ENCODE measurements at places on chromosomes 5 and 9. TPM values are rescaled to one million over a fixed set of nuclear protein-coding genes. Genes with fewer than 3 reads are reported as not detected.

DNA sequence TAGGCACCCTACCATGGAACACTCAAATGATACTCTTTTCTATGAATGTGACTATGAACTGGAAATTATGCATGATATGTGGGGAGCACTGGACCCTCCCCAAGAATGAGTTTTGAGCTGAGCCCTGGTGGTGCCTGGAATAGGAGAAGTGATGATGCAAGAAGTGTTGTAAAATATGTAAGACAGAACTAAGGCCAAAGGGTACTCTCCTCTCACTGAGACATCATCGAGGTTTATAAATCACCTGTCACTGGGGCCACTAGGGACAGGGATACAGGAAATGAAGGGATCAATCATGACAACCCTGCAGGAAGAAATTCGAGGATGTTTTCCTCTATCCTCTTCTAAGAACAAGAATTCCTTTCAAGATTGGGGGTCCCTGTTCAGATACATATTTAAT lies 45.4 kb downstream of the PCSK1 start:
- no peak for DNase-seq

- no peak for DNase-seq
These were observed 10.8 kb downstream of the OR13J1 start for GRCh38 chr9:35859310-35859989.

DNA sequence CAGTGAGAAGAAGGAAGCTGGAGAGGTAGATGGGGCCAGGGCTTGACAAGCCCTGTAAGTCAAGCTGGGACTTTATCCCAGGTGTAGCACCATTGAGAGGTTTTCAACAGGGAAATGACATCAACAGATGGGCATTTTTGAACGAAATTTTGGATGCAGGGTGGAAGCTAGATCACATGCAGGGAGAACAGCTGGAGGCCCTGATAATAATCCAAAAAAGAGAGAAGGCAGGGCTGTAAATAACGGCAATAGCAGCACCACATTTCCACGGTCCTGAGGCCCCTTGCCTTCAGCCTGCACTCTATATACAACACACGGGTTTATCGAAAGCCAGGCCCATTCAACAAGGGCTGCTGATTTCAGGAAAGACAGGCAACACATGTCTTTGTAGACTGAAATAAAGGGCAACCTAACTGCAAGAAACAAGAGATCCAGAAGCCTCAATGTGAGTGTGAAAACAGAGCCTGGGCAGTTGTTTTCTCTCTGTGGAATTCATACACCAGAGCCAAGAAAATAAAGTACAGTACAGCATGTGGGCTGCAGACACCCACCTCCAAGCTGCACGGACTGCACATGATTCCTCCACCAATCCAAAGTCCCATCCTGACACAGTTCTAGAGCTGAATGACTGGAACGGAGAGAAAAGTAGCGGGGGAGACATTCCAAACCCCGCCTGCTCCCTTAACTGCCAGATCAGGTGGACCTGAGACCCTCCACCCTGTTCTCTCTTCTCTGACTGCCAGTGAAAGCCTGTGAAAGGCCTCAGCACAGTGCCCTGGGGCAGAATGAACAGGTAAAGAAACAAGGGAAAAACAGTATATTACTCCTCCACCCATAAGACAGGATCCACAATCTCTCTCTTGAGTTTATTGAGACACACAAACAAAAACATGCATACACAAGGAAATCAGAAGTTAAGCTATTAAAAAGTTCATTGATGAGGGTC lies 36.3 kb downstream of the KLHL3 start:
- DNase-seq, result no peak

GRCh38 chr5:77957516-77957915 lies 181.4 kb upstream of the TBCA start:
- DNase-seq, result no peak

DNA sequence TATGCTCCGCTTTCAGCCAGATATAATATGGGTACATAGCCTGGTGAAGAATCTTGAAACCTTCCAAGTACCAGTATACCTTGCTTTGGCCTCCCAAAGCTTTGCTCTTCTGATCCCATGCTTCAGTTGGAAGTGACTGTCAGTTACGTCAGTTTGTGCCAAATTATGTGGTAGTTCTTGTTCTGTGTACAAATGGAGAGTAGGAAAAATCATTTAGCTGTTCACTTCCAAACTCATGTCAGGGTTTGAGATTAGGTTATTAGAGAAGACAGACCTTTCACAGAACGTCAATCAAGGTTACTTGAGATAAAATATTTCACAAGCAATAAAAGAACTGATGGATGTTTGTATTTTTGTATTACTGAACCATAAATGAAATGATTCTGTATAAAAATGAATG lies 117.2 kb downstream of the NDUFS4 start:
- no peak for DNase-seq

- DNase-seq, result no peak
These were observed 5.9 kb upstream of the RAD23B start for GRCh38 chr9:107276966-107277710.

DNA sequence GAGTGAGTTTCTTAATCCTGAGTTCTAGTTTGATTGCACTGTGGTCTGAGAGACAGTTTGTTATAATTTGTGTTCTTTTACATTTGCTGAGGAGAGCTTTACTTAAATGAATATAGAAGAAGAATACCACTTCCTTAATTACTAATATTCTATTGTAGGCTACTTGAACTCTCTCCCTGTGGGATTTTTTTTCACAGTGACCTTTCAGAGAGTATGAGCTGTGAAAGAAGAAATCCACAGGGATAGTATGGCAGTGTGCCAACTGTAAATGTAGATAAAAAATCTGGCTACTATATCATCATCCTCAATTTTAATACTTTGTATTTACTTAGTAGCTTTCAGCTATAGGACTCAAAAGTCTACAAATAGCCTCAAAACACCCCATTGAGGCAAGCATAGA lies 67.3 kb downstream of the COMMD10 start:
- DNase-seq, result no peak

DNA sequence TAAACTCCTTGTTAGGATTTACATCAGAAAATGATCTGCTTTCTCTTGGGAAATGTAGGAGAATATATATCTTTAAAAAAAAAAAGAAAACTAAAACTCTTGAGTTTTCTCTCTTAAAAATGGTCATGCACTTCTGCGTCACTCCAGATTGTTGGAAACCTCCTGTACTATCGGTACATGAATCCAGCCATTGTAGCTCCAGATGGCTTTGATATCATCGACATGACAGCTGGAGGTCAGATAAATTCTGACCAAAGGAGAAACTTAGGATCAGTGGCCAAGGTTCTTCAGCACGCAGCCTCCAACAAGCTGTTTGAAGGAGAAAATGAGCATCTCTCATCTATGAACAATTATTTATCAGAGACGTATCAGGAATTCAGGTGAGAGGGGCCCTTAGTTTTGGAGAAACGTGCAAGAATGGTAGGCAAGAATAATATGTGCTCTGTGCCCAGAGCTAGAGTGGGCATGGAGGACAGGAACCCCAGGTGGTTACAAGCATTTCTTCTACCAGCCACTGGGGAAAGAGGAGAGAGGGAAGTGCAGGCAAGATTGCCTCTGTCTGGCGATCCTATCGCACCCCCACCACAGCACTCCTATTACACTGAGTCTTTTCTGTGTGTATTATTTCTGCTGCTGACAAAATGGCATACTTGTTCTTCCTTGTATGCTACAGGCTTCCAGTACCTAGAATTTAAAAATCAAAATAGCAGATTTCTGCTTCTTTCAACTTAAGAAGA lies 41.4 kb upstream of the F2R start:
- DNase-seq, result no peak

- no peak for DNase-seq
These were observed 110.9 kb upstream of the GPR151 start for GRCh38 chr5:146626936-146627335.

DNA sequence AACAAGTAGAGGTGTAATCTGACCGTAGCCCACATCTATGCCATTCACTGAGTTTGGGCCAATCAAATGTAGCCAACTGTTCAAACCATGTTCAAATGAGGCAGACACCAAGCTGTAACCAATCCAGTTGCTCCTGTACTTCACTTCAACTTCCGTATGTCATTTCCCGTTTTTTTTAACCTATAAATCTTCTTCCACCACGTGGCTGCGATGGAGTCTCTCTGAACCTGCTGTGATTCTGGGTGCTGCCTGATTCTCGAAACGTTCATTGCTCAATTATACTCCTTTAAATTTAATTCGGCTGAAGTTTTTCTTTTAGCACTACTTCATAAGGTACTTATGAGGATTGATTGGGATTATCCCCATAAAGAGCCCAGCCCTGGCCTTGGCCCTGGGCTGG lies 179.7 kb downstream of the PIK3R1 start:
- DNase-seq, result no peak

DNA sequence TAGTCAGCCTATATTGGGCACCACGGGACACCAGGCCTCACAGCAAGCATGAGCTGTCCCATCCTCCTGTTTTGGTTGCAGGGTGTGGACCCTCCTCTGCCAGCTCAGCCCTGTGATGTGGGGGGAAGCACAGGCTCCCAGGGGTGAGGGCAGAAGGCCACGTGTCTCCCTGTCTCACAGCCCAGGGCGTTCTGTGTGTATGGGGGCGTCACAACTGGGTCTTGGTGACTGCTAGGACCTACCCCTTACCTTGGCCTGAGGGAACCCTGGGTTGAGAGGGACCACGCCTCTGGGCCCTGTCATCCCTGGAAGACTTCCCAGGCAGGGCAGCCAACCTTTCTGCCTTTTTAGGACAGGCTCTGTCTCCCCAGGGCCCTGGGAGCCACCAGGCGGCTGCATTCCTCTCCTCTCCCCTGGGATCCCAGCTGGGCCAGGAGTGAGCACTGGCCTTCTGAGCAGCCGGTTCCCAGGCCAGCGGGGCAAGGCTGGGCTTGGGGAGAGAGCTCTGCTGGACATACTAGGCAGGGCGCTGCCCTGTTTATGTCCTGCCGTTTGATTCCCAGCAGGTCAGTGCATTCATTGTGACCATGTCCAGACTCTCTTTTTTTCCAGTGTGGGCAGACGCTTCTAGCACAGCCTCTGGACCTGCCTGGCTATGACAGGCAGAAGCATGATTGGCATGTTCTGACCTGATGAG lies 97.4 kb downstream of the DAB2IP start:
- no peak for DNase-seq

- DNase-seq, result no peak
These were observed 5.6 kb upstream of the HNRNPAB start for GRCh38 chr5:178198706-178199105.

GRCh38 chr5:124932791-124933600 lies 186.6 kb upstream of the ZNF608 start:
- no peak for DNase-seq

DNA sequence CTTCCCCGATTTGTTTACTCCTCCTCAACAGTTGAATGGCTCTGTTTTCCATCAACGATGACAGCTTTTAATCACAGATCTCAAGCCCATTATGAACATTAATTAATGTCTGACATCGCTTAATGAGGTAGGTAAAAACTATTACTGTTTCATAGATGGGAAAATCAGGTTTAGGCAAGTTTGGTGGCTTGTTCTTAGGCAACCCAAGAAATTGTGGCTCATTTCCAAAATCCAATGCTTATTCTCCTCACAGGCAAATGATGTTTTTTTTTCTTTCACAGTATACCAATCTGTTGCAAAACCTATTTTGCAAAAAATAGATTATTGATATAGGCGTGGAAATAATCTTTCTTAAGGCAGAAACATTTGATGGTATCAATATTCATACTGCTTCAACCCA lies 70.8 kb upstream of the CHD1 start:
- DNase-seq, result no peak

GRCh38 chr5:158142156-158142555 lies 283.2 kb upstream of the CLINT1 start:
- no peak for DNase-seq

DNA sequence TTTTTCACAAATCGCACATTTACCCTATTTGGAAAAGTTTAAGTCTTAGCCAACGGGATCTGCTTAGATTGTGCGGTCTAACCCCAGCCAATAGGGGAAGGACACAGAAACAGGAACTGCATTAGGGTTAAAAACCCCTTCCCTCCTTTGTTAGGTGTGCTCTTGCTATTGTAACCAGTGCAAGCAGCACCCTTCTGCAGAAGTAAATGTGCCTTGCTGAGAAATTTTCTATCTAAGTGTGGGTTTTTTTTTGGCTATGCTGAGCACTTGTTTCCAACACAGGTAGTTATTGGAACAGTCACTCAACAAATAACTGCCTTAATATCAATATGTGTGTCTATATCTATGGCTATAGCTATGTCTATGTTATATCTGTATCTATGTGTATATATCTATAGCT lies 190.0 kb downstream of the TRIM32 start:
- DNase-seq, result no peak

DNA sequence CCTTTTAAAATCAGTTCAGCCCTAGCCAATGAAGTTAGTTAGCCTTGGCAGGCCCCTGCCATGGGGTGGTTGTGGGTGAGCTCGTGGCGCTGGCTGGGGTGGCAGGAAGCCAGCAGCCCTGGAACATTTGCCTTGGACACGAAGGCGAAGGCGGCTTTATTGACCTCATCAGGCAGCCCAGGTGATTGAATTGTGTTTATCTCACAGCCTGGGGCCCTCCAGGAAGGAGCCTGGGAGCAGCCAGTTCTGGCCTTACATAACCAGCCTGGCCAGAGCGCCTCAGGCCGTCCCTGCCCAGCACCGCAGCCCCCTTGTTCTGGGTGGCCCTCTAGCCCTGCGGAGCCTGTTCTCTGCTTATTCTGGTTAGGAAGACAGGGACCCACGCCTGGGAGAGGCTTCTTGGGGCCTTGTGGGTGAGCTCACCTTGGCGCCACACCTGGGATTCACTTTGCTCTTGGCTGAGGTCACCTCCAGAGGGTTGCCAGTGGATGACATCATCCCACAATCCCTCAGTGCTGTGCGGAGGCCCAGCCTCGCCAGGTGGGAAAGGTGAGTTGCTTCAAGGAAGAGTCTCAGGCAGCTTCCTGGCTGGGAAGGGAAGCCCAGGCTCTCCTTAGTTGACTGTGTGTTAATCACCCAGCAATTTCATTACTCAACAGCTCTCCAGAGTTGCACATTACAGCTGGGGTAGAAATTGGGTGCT lies 54.4 kb upstream of the RPL26L1 start:
- DNase-seq, result no peak

- no peak for DNase-seq
These were observed 554 bp downstream of the RPS23 start for GRCh38 chr5:82277613-82277986.

- DNase-seq, result no peak
These were observed 10.3 kb upstream of the GPBP1 start for GRCh38 chr5:57163553-57164006.

GRCh38 chr9:13122756-13123369 lies 156.6 kb downstream of the MPDZ start:
- DNase-seq, result no peak

Gene UBTD2
- 22.2 TPM for total RNA-seq

Gene RLN1
- not detected for total RNA-seq

Gene CARTPT
- total RNA-seq, result not detected

Gene ACSL6
- total RNA-seq, result not detected

Gene PKD2L2
- not detected for total RNA-seq

Gene GPR151
- not detected for total RNA-seq

Gene SLC23A1
- total RNA-seq, result not detected

Gene ZBTB6
- 11.7 TPM for total RNA-seq

Gene CATSPER3
- total RNA-seq, result not detected

Gene PNPLA7
- total RNA-seq, result 0.20 TPM

Gene SCGB3A1
- not detected for total RNA-seq
